ENCODE measurements at places on chromosomes 7 and 10. TPM values are rescaled to one million over a fixed set of nuclear protein-coding genes. Genes with fewer than 3 reads are reported as not detected.

DNA sequence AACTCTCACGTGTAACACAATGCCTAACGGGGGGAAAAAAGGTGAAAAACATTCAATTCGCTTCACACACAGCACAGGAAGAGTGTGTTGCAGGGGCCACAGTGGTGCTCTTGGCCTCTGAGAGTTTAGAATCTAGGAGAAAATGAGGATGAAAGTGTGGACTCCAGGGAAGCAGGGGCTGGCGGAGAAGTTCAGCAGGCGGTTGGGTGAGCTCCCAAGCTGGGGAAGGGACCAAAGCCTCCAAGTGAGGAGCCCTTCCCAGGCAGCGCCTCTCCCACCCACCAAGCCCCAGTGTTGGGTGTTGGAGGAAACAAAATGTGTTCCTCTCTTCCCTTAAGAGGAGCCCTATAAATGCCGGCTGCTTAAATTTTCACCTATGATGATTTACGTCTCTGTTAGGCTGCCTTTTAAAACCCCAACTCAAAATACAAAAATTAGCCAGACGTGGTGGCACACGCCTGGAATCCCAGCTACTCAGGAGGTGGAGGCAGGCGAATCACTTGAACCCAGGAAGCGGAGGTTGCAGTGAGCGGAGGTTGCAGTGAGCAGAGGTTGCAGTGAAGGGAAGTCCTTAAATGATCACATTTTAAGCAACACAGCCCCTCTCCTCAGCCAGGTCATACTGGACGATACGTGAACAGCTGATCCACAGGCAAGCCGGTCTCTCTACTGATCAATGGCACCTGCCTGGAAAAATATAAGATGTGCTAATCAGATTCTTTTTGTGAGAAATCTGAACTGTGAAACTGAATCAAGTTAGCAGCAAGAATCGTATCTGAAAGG lies 735.2 kb downstream of the PARD3 start:
- DNase-seq: no peak

Gene KDM7A
- 4.5 TPM for total RNA-seq

DNA sequence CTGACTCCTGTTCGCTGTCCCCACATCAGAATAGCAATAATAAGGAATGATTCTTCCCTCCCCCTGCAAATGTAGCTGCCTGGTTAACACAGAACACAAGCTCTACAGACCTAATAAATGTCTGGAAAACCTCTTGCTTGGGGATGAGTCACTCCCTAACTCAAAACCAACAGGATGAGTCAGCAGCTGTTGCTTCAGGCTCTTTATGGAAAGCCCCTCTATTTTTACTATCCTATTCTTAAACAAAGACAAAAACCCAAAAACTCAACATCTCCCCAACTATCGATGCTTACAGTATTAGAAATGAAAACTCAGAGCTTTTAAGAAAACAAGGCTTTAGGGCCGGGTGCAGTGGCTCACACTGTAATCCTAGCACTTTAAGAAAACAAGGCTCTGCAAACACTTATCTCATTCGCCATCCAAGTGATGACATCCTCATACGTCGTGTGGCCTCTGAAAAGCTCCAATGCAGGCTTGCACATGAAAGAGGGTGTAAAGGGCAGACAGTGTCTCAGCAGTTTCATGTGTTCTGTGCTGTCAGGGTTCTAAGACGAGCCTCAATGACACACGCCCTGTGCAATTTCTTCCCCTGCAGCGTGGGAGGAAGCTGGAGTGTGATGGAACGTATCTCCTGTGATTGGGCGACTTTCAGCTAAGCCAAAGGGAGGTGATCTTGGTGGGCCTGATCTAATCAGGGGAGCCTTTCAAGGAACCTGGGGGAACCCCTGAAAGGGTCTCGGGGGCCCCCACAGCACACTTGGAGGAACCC lies 70.1 kb downstream of the AMZ1 start:
- peak; percentile 99 for DNase-seq

- no peak for DNase-seq
Observed at GRCh38 chr10:63636812-63637211, 115.6 kb downstream of the REEP3 start.

DNA sequence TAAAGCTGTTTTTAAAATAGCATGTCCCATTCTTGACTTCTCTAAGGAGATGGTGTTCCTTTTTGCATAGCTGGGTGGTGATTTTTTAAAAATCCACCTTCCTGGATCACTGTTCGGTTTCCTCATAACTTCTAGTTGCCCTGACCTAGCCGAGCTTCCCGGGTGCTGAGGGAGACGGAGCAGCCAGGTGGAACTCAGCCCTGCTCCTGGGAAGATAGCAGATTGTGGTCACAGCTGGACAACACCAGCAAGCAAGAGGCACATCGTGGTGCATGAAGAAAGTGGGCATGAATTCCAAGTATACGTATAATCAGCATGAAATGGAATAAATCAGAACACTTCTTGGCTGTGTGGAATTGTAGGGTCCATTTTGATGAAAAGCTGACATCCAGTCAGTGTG lies 73.5 kb upstream of the RSU1 start:
- DNase-seq: no peak

- DNase-seq: no peak
Observed at GRCh38 chr7:70706698-70707097, 425.2 kb upstream of the GALNT17 start.

Gene GRM3
- not detected for total RNA-seq

Gene AKR1E2
- total RNA-seq: 7.7 TPM

DNA sequence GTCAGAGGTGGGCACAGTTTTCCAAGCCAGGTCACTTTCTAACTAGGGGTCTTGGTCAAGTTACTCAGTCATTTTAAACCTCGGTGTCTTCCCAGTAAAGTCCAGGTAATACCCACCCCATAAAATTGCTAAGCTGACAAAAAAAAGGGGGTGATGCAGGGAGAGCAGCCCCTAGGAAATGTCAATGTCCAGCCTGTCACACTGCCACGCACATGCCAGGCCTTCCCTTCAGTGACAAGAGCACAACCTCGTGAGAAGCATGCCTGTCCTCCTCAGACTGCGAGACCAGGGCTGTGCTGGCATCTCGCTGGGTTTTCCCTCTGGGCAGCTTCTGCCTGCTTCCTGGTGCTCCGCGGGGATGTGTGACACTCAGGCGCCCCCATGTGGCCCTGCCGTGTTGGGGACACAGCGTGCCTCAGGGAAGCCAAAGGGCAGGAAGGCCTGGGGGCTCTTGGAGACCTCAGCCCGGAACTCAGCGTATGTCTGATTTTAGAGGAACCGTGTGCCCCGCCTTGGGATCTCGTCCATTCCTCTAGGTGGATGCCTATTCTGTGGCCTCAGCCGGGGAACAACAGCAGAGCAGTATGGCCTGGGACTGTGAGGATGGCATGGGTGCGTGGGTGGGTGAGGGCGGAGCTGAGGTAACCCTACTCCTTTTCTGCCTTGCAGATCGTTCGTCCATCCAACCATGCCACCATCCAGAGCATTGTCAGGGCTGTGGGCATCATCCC lies 10.2 kb upstream of the GDF2 start:
- peak; percentile 60 for DNase-seq

DNA sequence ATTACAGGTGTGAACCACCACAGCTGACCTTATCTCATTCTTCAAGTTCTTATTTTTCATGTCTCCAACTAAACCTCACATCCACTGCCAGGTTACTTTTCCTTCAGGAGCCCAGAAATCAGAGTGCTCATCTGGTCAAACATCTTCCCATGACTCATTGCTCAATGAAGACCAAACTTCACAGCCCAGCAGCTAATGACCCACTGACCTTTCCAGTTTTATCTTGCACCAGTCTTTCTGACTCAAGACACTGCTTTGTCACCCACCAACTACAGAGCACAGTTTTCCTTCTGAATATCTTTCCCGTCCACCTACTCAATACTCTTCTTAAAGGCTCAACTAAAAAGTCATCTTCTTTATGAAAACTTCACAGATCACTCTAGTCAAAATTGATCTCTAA lies 245.1 kb downstream of the CHCHD3 start:
- DNase-seq: peak; percentile 75

DNA sequence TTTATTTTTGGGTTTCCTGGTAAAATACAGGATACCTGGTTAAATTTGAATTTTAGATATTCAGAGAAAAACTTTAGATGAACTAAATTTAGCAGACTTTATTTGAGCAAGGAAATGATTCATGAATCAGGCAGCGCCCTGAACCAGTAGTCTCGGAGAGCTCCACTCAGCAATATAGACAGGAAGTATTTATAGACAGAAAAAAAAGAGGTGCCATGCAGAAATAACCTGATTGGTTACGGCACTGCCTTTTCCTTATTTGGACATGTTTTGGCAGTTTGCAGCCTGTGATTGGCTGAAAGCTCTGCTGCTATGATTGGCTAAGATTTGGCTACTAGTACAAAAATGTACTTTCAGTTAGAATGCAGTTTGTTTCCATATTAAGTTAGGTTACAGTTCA lies 198.3 kb upstream of the DKK1 start:
- no peak for DNase-seq

DNA sequence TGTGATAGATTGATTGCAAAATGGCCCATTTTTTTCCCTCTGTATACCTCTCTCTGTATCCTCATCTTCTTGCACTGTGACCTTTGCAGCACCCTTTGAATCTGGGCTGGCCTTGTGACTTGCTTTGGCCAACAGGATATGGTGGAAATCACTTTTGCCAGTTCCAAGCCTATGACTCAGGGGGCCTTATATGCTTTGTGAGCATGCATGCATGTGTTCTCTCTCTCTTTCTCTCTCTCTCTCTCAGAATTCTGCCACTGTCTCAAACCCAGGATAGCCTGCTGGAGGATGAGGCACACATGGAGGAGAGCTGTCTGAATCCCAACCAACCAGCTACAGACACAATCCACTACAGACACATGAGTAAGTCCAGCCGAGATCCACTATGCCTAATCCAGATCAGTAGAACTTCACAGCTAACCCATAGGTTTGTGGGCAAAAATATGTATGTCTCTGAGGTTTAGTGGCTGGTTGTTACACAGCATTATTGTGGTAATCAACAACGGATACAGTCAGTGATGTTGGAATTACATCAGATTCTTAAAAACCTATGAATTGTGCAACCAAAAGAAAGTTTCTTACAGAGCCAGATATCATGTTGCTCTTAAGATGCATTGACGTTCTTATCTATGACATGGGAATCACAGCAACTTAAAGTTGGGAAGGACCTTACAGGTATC lies 41.8 kb upstream of the ABCB4 start:
- DNase-seq: no peak

GRCh38 chr10:17026686-17027485 lies 102.7 kb downstream of the CUBN start:
- no peak for DNase-seq

GRCh38 chr7:71633551-71634008 lies 501.6 kb downstream of the GALNT17 start:
- peak; percentile 85 for DNase-seq

DNA sequence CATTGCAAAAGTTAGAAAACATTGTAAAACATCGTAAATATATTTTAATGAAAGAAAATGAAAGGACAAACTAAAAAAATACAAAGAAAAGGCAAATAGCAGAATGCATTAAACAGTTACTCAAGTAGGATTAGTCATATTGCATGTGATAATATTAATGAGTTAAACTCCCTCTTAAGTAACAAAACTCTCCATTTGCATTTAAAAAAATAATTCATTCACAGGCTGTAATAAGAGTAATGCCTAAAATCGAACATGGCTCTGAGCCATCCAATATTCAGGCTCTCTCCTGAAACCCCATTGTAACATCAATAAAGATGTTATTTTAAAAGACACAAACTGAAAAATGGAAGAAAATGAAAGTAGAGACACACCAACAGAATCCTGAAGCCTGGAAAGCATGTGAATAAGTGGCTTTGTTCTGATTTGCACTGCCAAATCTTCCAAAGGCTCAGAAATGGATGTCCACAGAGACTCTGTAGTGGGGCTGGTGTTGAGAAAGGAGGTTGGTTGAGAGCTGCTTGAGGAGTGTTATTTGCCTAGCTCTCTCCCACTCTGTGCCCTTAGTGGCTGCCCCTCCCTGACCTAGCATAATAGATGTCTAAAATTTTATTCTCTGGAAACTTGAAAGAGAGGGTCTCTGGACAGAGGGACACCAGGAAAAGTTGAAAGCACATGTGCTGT lies 268.3 kb upstream of the MEOX2 start:
- no peak for DNase-seq

Gene NEUROG3
- not detected for total RNA-seq

Gene MACC1
- under 0.01 TPM for total RNA-seq

DNA sequence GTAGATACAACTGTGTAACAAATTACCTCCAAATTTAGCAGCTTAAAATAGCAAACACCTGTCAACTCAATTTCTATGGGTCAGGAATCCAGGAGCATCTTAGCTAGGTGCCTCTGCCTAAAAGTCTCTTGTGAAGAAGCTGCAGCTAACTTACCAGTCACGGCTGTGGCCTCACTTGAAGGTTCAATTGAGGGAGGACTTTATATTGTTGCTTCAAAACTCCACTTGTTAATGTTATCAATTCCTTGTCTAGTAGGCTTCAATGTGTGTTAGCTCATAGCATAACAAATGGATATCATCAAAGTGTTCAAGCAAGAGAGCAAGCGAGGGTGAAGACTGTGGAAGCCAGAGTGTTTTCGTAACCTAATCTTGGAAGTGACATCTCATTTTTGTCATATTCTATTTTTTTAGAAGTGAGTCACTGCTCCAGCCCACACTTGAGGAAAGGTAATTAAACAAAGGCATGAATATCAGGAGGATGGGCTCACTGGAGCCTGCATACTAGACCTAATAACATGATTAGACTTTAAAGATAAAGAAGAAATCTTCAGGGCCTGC lies 172.9 kb downstream of the SPAG6 start:
- DNase-seq: no peak

DNA sequence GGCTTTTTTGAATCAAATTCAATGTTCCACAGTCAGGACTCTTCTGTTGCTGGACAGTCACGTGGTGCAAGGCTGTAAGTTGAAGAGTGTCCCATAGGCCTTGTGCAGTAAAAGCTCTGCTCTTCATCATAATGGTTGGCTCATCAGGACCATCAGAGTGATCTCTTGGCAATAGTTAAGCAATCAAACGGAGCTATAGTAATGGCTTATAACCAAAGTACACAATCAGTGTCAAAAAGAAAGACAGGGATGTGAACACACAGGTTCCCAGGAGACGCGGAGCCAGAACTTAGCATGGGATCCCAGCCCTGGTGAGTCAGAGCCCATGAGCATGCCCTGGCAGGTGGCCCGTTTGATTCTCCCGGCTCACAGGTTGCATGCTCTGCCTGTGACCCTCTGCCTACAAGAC lies 10.8 kb upstream of the GPNMB start:
- no peak for DNase-seq

- peak; percentile 95 for DNase-seq
Observed at GRCh38 chr7:93949423-93949822, 27.9 kb downstream of the GNG11 start.

GRCh38 chr7:157784041-157784835 lies 447.4 kb downstream of the DNAJB6 start:
- no peak for DNase-seq

Gene SPDYE2
- not detected for total RNA-seq

Gene EPHA1
- total RNA-seq: 0.32 TPM

GRCh38 chr10:93080350-93081046 lies 6.8 kb downstream of the CYP26A1 start:
- peak; percentile 48 for DNase-seq

GRCh38 chr7:76122516-76123239 lies 74.8 kb downstream of the MDH2 start:
- peak; percentile 35 for DNase-seq

Gene CHST15
- total RNA-seq: 16.4 TPM
